Activated T-cell treated with anti-CD3 and anti-CD28 coated beads for 24 hours (primary cell): ENCODE measurements at places on chromosomes 7 and 10.

GRCh38 chr10:73941300-73941699 is 30.4 kb downstream of the PLAU start:
- DNase-seq = no peak

- no peak for DNase-seq
Observed at GRCh38 chr7:33261585-33261984, 132.2 kb downstream of the BBS9 start.

GRCh38 chr10:52877451-52877850 is 104.9 kb upstream of the MBL2 start:
- no peak for DNase-seq

DNA sequence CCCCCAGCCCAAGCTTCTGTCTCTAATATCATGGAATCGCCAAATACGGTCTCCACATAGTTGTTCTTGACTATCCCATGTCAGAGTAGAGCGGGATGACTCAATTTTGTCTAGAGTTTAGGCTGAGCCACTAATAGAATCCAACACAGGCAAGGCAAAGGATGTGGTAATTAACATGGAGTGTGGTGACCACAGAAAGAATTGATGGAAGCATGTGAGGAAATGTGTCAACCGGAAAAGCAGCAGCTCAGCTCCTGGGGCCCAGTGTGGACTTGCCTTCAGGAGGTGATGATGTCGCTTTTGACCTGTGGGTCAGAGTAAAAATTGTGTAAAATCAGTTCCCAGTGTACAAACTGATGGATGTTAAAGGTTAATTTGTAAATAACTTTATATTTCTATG is 139.3 kb upstream of the KLF6 start:
- no peak for DNase-seq

GRCh38 chr10:13890233-13891127 is 303.7 kb downstream of the PRPF18 start:
- DNase-seq = no peak

GRCh38 chr10:124745673-124746072 is 1.5 kb upstream of the FAM53B start:
- DNase-seq = no peak

- no peak for DNase-seq
Observed at GRCh38 chr7:74441801-74442200, 11.9 kb upstream of the GTF2IRD1 start.

DNA sequence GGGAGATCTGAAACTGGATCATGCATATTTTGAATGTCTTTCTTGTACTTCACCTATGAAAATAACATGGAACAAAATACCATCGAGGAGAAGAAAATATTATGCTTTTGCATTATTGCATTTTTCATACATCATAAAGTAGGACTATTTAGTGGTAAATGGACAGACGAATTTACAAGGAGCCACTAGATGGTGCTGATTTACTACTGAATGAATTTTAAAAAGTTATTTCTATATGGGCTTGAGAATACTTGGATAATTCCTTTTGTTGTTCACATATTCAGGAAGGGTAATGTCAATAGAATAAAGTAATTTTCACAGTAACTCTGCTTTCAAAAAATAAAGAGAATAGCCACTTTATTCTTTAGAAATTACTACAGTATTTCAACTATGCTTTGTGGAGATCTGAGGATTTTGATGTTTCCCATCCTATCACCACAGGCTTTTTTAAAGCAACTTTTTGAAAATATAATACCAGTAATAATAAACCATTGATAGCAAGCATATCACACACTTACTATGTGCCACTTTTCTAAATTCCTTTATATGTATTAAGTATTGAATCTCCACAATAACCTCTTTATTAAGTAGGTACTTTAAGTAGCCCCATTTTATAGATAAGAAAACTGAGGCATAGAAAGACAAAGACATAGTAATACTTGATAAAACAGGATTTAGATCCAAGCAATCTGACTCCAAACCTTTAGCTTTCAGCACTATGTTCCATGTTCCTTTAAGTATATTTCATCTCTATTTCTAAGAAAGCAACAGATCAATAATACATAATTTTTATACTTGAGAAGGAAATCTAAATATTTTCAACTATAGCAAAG is 38.6 kb downstream of the NEBL start:
- DNase-seq = no peak

- peak; percentile 67 for DNase-seq
Observed at GRCh38 chr10:26697163-26697921, at the start of gene PDSS1. Gene PDSS1, plus strand, starts transcription at chr10:26697701. Its CDS starts 11 bp downstream, at chr10:26697712.

DNA sequence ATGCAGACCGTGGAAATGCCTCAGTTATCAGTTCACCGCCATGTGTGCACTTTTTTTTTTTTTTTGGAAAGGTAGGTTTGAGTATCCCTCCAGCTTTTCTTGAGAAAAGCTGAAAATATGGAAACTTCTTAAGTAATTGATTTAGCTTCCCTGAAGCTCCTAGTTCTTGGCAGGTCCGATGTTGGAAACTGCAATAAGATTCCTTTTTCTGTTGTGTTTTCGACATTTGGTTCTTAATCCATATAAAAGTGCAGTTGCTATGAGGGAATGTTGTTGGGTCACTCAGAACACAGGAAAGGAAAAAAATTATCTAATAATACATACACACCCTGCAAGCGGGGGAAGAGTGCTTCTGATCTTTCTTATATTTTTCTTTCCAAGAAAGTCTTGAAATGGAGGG is 665.2 kb downstream of the INHBA start:
- DNase-seq = no peak

- no peak for DNase-seq
Observed at GRCh38 chr7:98283127-98283886, 1.8 kb downstream of the BRI3 start.

- no peak for DNase-seq
Observed at GRCh38 chr10:6197321-6197720, 5.4 kb upstream of the PFKFB3 start.

- DNase-seq = no peak
Observed at GRCh38 chr10:10508211-10508610, 509.5 kb upstream of the CELF2 start.

GRCh38 chr7:66207540-66207939 is 2.4 kb downstream of the TPST1 start:
- no peak for DNase-seq

DNA sequence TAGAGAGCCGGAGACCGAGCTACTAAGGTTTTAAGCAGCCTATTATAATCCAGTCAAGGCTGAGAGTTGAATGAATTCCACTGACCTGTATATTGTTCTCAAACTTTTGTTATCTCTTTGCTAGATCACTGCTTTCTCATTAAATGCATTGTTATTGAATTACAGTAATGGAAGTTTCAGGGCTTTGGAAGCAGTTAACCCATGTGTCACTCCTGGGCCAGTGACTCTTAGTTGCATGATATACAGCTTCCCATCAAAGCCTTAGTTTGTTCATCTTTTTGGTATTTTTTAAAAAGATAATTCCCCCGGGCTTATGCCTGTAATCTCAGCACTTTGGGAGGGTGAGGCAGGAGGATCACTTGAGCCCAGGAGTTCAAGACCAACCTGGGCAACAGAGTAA is 55.4 kb upstream of the KIAA1217 start:
- no peak for DNase-seq

GRCh38 chr7:14776266-14776665 is 126.3 kb downstream of the DGKB start:
- no peak for DNase-seq

DNA sequence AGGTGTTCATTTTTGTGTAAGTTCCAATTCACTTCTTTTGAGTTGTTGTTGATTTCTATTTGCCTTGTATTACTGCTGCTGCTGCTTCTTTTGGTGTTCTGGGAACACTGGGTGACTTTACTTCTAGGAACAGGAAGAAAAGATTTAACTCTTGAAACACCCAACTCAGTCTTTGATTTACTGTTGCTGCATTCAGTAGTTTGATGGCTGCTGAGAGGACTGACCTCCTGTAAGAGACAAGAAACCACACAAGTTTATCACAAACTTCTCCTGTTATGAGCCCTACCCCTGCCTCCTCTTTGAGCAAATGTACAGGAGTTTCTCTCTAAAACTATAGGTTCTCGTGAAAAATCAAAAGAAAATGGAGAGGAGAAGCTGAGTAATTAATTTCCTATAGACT is 161.7 kb downstream of the CTTNBP2 start:
- no peak for DNase-seq

DNA sequence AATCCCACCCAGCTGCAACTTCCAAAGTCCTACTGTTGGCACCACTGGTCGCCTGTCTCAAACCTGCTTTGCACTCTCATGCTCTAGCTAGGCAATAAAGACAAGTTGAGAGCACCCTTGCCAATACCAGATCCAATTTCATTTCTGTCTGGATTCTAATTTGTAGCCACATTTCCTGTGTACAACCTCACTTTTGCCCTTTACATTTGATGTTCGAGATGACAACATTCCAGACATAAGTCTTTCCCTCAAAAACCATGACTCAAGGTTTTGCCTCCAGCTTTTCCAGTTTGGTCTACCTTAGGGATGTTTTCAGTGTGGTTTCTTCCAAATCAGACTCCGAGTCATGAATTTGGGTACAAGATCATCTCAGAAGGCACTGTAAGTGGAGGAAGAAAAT is 309.0 kb downstream of the GPAM start:
- no peak for DNase-seq

DNA sequence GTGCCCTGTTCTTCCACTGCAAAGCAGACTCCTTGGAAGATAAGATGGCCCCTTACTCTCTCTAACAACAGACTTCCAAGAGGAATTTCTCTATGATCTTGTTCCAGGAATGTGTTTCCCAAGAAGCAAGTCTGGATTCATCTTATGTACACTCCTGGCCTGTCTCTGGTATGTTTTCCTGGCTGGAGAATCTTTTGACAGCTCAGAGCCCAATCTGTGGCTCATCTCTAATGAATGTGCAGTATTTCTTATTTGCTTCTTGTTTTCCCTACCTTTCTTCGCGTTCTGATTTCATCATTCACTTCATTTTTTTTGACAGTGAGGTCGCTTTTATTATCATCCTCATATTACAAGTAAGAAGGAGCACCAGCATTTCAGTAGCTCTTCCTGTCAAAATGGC is 53.0 kb upstream of the PITRM1 start:
- no peak for DNase-seq

- DNase-seq = no peak
Observed at GRCh38 chr10:129513312-129513711, 46.3 kb downstream of the MGMT start.

DNA sequence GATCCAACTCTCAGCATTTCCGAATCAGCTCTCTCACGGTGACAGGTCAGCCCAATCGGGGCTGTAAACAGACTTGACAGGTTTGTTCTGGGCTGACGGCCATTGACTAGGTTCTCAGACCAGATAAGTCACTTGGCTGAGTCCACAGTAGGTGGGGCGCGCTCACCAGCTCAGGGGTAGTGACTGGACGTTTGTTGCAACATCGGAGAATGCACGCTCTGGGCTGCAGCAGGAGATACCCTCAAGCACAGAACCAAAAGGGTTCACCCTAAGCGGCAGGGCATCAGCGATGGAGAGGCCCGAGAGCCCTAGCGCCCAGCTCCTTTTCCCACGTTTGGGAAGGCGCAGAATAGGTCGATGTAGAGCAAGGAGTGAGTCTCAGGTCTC is 1.8 kb downstream of the KLLN start:
- DNase-seq = no peak

DNA sequence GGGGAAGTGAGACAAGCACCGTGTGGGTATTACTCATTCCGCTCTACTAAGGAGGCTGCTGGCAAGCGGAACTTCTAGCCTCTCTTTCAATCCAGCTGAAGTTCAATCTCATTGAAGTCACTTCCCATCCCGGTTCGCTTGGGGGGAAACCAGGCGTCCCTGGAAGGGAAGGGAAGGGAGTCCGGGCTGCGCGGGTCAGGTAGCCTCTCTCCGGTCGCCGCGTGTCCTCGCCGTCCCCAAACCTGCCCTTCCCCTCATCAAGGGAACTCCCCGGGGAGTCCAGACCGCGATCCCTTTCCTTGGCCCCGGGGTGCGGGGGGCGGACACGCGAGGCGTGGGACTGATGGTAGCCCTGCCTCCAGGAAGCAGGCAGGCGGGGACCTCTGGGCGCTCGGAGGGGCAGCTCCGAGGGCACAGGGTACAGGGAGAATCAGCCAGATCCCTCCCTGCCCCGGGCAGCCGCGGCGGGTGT is 598 bp upstream of the ZEB1 start:
- DNase-seq = peak; percentile 66

GRCh38 chr10:113627836-113628235 is 36.0 kb downstream of the NRAP start:
- DNase-seq = no peak

DNA sequence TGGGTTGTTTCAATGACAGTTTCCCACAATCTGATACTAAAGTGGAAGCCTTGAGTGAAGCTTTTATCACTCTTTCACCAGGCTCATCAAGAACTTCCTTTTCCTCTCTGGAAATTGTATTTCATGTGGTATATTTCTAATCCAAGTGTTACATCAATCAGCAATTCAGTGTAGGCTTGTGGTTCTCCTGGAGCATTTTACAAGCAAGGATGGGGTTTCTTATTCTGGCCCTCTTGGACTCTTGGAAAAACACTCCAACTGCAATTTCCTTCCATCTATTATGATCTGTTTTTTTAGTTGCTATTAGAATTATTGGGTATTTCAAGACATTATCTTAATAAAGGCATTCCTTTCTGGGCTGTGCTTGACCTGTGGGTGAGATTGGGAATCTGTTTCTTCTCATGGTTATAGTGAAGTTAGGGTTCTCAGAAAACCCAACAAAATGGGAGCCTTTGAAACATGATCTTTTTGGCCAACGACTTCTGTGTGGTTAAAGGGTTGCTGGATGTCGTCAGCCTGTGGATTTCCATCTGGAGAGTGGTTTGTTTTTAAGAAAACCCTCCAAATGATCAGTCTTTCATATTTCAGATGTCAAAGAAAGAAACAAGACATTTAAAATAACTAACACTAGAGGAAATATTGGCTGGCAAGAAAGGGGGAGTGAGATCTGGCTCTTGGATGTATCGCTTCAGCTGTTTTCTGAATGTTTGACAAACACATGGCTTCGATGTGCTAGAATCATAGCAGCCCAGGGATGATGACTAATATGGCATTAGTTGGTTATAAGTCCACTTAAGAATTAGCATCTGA is 540.2 kb downstream of the LRMDA start:
- DNase-seq = no peak

DNA sequence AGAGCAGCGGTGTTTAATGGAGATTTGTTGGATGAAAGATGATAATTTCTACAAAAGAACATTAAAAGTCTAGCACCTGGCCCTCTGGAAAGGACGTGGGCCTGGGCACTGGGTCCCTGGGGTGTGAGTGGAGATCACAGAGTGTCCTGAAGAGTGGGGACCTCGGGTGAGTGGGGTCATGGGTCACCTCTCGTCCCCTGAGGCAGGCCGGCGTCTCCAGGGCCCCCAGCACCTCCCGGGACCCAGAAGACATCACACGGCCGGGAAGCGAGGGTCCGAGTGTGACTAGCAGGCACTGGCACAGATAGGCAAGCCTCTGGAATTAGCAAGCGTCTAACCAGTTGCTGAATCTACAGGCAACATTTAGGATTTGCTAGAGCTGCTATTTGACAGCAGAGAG is 257.2 kb downstream of the MAD1L1 start:
- no peak for DNase-seq

GRCh38 chr7:41996381-41997035 is 240.5 kb downstream of the GLI3 start:
- no peak for DNase-seq

DNA sequence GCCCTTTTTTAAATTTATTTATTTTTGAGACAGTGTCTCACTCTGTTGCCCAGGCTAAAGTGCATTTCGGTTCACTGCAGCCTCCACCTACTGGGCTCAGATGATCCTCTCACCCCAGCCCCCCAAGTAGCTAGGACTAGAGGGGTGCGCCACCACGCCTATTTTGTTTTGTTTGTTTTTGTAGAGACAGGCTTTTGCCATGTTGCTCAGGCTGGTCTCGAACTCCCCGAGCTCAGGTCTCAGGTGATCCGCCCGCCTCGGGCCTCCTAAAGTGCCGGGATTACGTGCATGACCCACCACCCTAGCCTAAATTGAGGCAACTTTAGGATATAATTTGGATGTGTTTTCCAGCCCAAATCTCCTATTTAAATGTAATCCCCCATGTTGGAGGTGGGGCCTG is 805 bp downstream of the ZNF736 start:
- no peak for DNase-seq
